ENCODE measurements at places on chromosomes 12 and 14. TPM values are rescaled to one million over a fixed set of nuclear protein-coding genes. Genes with fewer than 3 reads are reported as not detected.

- peak; percentile 63 for DNase-seq
Observed at GRCh38 chr12:132084621-132085290, 59.4 kb downstream of the DDX51 start.

- DNase-seq = no peak
Observed at GRCh38 chr12:75838309-75838708, 193.3 kb downstream of the PHLDA1 start.

DNA sequence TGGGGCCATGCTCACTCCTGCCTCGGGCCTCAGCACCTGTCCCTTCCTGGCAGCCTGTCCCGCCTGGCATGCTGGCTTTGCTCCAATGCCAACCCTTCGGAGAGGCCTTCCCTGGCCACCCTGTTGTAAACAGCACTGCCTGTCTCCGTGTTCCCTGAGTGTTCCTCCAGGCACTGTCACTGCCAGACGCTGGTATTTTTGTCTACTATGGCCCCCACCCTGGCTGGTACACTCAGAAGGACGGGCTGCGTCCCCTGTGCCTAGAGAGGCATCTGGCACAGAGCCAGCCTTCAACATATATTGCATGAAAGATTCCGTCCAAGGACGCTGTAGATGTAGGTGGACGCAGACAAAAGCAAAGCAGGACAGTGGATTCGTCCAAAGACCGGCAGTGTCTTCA is 2.7 kb upstream of the ASPG start:
- peak; percentile 85 for DNase-seq

- no peak for DNase-seq
Observed at GRCh38 chr12:97748298-97748697, 285.7 kb downstream of the RMST start.

GRCh38 chr12:46950094-46950493 is 124.3 kb upstream of the SLC38A4 start:
- DNase-seq = no peak

- DNase-seq = no peak
Observed at GRCh38 chr14:49951229-49951607, 58.3 kb downstream of the ARF6 start.

Gene DNAH10
- not detected for total RNA-seq

Data from stomach (tissue), 19 donors.